ENCODE measurements at places on chromosomes 6 and 20. TPM values are rescaled to one million over a fixed set of nuclear protein-coding genes. Genes with fewer than 3 reads are reported as not detected.

The BPI gene
- not detected for total RNA-seq

The PCNA gene
- 113 TPM for total RNA-seq

The ENPP4 gene
- 7.5 TPM for total RNA-seq

The ADAM33 gene
- total RNA-seq, result 1.3 TPM

The DLL1 gene
- total RNA-seq, result 4.7 TPM

The C6orf89 gene
- 26.7 TPM for total RNA-seq

The TBC1D32 gene
- 6.9 TPM for total RNA-seq

The LY6G6D gene
- not detected for total RNA-seq

The TNFRSF6B gene
- 10.3 TPM for total RNA-seq

The ELOVL4 gene
- 6.9 TPM for total RNA-seq

The CAGE1 gene
- 0.09 TPM for total RNA-seq
